ENCODE measurements at places on chromosomes 3 and 15.

- DNase-seq = no peak
Observed at GRCh38 chr3:45355351-45355750, 33.0 kb upstream of the LARS2 start.

DNA sequence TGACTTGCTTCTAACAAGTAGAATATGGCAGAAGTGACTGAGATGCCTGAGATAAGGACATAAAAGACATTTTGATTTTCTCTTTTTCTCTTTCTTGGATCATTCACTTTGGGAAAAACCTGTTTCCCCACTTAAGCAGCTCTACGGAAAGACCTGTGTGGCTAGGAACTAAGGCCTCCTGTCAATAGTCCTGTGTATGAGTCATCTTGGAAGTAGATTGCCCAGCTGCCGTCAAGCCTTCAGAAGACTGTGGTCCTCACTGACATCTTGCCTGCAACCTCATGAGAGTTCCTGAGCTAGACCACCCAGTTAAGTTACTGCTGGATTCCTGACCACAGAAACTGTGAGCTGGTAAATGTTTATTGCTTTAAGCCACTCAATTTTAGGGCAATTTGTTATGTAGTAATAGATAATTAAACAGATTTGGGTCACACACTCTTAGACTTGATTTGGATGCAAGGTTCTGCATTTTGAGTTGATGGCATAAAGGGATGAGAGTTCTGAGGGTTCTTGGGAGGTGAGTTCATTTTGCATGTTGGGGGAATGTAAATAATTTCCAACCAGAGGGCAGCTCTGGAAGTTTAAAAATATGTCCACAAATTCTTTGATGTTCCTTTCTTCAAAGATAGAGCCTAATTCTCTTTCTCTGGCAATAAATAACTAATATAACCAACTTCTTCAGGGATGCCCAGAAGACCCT, 229.2 kb downstream of the SQOR start:
- no peak for DNase-seq

DNA sequence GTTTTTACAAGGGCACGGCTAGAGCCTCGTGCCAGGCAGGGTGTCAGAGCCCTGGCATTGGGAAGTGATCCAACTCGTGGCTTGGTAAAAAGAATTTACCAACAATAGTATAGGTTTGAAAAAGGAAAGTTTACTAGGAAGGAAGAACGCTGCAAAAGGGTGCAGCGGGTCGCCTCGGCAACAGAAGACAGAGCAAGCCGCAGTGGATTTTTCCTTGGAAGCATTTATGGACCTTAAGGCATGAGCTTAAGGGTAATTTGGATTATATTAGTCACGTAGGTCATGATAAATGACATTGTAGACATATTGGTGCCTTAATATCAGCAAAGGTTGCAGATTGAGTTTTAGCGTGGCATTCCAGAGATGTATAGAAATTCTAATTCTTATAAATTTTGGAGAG, 163.4 kb upstream of the PPP2R3A start:
- no peak for DNase-seq

DNA sequence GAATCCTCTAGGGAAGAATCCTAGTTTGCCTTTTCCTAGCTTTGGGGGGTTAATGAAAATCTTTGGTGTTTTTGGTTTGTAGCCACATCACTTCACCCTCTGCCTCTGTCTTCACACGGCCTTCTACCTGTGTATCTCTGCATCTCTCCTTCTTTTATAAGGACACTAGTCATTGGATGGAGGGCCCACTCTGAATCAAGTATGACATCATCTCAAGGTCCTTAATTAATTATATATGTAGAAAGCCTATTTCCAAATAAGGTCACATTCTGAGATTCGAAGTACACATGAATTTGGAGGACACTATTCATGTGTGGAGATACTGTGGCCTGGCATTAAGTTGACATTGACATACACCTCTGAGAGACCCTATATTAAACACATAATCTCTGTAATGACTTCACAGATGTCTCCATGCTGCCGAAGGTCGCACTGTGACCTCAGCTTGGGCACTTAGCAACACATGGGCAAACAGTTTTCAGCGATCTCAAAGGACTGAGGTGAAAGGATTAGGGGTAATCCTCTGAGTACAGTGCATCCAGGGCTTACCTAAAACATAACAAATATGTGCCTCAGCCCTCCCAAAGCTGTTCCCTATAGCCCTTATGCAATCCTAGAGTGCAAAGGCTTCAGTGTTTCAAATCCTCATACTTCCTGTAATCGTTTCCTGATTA, 446.0 kb downstream of the FGF12 start:
- DNase-seq = no peak

GRCh38 chr3:24498391-24498790, 3.7 kb upstream of the THRB start:
- DNase-seq = no peak
